Lower leg skin (tissue), 4 donors: ENCODE measurements at places on chromosomes 16 and 17. TPM values are rescaled to one million over a fixed set of nuclear protein-coding genes. Genes with fewer than 3 reads are reported as not detected.

The PER1 gene
- total RNA-seq: 235 TPM

- DNase-seq: no peak
Measured at GRCh38 chr16:10941127-10941933, 938 bp downstream of the DEXI start.

- DNase-seq: no peak
Measured at GRCh38 chr16:84714028-84714427, 14.2 kb downstream of the USP10 start.

DNA sequence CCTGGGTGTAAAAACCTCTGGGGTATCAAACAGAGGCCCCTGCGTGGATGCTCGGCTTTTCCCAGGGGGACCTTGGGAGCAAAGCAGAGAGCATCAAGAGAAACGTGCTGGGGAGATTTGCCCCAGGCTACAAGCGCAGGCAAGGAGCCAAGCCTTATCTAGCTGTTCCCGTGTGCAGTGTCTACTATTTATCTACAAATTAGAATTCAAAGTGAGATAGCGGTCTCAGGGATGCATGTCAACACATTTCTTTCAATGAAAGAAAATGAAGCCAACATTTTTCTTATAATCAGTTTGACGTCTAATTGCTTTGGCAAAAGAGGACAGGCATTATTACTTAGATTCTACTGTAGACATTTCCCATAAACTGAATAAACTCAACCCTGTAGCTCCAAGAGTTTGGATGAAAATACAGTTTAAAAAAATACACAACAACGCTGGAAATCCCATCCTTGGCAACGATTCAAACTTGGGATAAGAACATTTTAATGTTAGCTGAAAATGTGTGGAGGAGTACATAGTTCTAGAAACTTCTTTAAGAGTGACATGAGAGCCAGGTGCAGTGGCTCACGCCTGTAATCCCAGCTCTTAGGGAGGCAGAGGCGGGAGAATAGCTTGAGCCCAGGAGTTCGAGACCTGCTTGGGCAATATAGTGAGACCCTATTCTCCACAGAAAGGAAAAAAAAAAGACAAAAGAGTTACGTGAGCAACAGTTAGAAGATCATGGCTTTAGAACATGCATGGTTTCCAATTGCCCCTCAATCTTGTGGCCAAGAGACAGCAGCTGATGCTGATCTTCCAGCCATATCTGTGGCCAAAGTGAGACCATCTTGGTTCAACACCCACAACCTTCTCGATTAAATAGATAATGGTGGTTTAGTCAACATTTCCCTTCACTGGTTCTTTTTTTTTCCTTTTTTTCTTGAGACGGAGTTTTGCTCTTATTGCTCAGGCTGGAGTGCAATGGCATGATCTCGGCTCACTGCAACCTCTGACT, 7.2 kb downstream of the SPNS3 start:
- no peak for DNase-seq

DNA sequence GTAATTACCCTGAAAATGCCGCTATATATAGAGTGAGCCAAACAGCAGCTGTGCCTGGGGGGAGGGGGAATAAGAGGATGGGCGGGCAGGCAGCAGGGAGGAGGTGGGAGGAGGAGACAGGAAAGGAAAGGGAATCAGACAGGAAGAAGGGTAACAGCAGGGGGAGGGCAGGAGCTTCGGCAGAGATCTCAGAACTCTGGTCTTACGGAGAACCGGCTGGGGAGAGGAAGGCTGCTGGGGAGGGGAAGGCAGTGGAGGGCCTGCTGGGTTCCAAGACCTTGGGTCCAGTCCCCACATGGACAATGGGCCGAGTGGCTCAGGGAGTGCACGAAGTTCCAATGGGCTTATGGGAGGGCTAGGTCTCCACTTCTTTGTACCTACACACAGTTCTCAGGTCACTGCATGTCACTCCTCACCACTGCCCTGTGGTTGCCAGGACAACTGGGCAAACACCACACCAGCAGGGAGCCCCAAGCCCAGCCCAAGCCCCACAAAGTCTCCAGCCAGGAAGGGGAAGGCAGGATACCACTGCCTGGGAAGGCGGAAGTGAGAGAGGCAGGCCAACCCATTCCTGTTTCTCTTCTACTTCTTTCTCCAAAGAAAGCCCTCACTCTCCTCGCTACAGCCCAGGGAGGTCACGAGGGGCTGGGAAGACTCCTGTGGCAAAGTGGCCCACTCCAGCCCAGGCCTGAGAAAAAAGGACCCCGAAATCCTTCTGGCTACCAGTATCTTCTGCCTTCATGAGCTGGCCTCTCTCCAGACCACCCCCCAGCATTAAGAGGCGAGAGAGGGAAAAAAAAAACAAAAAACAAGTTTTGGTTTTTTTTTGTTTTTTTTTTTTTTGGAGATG, 25.3 kb downstream of the G6PC3 start:
- no peak for DNase-seq

DNA sequence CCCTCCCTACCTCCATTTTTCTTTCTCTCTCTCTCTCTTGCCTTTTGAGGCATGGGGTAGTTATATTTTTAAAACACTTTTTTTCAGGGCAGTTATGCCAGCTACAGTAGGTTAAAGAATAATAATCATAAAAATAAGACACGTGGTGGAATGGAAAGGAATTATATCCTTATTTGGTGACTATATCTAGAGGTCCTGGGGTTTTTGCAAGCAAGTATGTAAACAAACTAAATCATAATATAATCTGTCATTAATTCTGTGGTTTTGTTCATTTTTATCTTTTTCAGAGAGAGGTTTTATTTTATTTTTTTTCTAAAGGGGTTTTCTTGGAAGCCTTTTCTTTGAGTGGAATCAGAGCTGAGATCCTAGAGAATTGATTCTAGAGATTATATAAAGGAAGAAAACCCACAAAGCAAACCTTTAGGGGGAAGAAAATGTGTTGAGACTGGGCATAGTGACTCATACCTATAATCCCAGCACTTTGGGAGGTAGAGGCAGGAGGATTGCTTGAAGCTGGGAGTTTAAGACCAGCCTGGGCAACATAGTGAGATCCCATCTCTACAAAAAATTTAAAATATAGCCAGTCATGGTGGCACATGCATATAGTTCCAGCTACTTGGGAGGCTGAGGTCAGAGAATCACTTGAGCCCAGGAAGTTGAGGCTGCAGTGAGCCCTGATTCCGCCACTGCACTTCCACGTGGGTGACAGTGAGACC, 53.2 kb downstream of the NQO1 start:
- DNase-seq: no peak

The CDH16 gene
- not detected for total RNA-seq

- peak; percentile 88 for DNase-seq
Measured at GRCh38 chr16:57446531-57447185, 527 bp downstream of the CIAPIN1 start.
